T follicular helper cell (primary cell): ENCODE measurements at places on chromosomes 5 and 9.

DNA sequence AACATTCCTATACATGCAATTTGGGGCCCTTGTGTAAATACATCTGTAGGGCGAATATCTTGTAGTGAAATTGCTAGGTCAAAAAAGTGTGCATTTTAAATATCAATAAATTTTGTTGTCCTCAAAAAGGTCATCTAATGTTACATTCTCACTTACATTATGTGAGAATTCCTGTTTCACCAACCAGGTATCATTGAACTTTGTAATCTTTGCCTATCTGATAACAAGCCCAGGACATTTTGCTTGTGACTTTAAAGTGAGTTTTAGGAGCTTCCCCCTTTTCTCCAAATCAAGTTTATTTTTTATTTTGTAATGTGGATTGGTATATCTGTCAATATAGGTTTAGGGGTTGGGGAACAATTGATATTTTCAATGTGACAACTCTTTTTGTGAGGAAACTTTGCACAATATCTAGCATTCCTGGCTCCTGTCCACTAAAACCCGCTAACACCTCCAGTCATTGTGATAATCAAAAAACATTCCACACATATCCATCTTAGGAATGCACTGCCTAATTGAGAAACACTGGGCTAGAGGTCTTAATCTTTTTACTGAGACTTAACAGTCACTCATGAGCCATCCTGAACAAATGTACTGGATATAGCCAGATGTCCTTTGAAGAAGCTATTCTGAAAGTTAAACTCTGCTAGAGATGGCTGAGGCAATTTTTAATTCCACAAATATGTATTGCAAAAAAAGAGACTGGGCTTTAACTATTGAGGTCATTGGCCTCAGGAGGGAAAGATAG lies 72.5 kb upstream of the SLC1A1 start:
- DNase-seq: no peak

DNA sequence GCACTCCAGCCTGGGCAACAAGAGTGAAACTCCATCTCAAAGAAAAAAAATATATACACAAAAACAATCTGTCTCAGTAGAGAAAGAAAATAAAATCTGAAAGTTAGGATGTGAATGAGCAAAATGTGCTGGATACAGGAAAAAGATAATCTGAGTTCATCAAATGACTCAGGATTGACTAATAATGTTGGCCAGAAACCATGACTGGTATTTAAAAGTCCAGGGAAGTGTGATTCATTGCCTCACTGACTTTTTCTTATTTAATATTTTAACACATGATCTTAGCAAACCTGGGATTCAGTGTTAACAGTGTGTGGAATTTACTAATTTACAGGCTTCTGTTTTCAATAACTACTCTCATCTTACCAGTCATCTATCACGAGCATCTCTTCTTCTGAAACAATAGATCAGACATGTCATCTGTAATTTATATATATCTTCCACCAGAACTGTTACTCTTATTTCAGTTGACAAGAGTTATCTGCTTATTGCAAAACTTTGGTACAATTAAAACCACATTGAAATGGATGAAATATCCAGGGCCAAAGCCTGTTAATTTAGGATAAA lies 256.7 kb downstream of the CDH12 start:
- no peak for DNase-seq

DNA sequence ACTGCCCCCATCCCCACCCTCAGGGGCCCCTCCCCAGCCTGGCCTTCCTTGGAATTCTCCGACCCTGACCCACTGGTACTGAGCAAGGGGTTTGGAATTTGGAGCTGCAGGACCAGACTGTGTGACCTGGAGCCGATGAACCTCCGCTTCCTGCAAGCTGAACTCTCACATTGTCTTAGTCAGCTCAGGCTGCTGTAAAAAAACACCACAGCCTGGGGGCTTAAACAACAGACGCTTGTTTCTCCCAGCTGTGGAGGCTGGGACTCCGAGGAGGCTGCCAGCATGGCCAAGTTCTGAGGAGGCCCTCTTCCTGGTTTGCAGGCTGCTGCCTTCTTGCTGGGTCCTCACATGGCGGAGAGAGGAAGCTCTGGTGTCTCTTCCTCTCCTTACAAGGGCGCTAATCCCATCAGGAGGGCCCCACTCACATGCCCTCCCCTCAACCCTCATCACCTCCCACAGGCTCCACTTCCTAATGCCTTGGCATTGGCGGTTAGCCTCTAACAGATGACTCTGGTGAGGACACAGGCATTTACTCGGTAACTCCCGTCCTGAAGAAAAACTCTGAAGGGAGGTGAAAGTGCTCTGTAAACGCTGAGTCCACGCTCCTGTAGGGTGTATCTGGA lies 42.4 kb downstream of the C5orf15 start:
- no peak for DNase-seq

DNA sequence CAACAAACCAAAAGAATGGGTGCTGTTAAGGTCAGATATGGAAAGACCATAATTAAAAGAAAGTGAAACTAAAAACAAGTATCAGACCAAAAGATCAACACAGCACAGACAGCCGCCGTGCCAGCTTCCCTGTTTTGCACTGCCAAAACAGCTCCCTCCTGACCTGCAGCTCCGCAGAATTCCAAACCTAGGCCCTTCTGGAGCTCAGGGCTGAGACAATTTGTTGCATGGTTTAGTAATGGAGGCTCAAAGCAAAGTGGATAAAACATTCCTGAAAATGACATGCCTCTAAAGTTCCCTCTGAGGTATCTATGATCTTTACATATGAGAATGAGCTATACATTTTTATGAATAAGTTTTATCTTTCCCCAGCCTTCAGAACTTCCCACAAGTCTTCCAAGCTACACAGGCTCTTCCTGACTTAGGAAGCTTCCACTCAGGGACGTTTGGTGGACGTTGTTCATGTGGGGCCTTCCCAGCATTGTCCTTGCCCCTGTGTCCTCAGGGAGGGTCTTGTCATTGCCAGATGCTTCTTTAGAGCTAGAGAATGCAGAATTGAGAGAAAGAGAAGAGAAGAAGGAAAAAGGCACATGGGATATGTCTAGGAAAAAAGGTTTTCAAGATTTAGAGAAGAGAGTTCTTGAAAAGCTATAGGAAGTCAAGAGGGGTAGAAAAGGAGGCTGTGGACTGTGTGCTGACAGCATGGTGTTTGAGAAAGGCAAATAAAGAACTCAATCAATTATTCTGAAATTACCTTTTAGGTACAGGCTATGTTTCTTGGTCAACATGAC lies 28.4 kb upstream of the SSBP2 start:
- DNase-seq: no peak

GRCh38 chr9:20646656-20647055 lies 24.4 kb upstream of the MLLT3 start:
- no peak for DNase-seq

DNA sequence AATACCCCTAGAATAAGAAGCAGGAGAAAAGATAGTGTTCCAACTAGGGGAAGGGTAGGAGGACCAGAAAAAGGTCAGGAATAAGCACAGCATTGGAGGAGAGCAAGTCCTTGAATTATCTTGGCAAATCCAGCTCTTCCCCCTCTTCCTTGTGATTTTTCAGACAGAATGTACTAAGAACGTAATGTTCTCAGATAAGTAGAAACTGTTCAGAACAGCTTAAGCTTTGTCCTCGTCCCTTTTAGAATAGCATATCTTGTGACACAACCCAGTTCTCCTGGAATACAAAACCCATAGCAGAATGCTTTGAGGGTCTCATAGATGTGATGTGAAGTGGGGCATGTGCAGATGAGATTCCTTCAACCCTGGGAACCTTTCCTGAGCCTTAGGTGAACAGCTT lies 97.4 kb downstream of the EMB start:
- DNase-seq: no peak

DNA sequence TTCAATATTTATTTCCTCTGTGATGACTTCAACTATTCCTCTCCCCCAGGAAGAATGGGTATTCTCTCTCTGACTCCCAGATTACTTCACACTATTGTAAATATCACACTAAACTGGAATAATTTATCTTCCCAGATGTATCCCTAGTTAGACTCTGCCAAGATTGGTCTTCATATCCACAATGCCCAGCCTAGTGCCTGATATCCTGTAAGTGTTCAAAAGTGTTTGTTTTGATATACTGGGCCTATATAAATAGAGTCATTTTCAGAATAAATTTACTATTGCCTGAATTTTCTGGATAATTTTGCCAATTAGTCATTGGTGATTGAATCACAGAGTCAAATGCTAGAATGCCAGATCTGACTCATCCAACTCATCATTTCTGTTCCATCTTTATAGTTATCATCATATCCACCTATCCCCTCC lies 143.7 kb upstream of the TNC start:
- DNase-seq: no peak

DNA sequence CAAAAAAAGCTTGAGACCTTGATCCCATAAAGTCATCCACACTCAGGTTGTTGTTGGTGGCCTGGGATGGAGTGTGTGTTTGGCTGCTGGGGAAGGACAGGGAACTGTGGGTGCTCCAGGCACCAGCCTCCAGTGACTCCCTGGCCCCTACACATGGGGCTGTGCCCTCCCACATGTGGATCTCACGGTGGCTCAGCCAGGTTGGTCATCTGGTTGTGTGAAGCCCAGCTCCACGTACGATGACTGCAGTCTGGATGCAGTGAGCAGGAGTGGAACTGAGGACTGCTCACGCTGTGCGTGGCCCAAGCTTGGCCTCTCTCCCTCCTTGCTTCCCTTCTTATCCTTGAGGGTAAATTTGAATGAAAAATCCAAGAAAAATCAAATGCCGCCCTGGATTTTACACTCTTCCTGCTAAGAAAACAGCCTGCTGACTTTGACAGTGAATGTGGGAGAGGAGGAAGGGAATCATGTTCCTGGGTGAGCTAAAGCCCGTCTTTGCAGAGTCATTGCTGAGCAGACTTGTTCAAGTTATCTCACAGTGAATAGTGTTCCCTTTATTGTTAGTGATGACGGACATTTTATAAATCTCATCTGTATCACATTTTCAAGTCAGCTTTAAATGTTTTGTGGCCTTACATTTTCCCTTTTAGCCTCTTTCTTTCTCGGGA lies 65.1 kb upstream of the CACNA1B start:
- no peak for DNase-seq

- no peak for DNase-seq
Measured at GRCh38 chr5:57316798-57317327, 143.0 kb downstream of the GPBP1 start.

DNA sequence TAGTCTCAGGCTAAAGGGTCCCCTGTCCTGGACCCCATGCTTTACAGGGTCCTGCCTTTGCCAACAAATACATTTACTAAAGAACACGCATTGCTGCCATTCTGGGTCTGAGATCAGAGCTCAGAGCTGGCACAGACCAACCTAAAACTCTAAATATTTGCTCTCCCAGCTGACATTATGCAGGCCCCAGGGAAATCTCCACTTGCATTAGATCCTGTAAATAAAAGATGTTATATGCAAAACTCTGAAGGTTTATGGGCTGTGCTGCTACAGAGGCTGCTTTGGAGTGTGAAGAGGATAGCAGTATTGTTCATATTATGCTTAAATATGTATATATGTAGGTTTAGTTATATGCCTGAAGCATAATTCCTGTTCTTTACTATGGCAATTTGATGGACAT lies 35.9 kb upstream of the RANBP3L start:
- no peak for DNase-seq

DNA sequence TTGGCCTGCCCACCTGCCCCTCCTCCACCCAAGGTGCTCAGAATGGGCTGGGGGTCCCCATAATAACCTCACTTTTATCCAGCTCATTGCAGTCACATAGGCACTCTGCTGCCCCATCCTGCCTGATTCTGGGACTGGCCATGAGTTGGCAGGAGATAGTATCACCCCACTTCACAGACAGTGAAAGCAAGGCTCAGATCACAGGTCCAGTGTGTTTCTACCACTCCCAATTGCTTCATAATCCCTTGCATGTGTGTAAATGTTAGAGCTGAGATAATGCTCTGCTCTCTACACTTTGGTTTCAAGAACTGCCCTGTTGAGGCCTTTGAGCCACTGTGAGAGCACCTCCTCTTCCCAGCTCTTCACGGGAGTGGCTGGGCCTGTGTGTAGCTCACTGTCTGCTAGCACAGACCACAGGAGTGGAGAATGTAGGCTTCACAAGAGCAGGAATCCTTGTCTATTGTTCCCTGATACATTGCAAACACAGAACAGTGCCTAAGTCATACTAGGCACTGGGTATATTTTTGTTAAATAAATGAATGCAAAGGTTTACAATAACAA lies 8.4 kb downstream of the PCYOX1L start:
- no peak for DNase-seq

- no peak for DNase-seq
Measured at GRCh38 chr9:71928376-71928775, 16.9 kb downstream of the C9orf85 start.

DNA sequence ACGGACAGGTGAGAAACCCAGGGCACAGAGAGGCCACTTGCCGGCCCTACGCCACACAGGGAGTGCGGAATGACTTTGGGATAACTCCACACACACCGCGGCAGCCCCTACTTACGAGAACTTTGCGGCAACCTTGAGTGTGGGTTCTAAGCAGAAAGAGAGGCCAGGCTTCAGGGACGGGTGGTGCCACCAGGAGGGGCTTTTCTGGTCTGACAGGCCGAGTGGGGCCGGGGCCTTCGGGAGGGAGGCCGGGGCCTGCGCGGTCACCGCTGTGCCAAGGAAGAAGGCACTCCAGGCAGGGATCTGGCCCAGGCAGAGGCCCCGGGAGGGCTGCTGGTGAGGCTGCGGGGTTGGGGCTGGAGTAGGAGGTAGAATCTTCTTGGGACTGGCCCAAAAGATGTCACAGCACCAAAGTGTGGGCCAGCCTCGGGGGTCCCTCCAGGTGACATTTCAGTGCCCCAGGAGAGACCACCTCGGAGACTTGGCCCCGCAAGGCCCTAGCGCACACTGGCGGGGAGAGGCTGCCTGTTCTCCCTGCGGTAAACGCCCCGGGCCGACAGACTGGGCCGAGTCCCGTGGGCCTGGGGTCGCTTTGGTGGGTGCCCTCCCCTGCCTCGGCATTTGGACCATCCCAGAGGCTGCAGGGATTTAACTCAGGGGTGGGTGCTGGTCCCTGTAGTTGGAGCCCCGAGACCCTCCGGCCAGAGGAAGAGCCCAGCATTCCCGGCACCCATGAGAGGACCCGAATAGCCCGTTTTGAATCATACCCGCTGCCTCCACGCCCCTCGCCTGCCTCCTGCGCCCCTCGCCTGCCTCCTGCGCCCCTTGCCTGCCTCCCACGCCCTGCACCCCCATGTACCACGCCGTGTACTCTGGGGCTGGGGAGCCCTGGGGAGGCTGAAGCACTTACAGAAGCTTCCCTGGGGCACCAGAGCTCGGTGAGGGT lies 9.0 kb upstream of the RNU6ATAC start:
- DNase-seq: no peak

GRCh38 chr5:79255786-79256557 lies 20.0 kb downstream of the JMY start:
- no peak for DNase-seq

GRCh38 chr9:100466829-100467221 lies 6.1 kb upstream of the TMEFF1 start:
- DNase-seq: no peak

DNA sequence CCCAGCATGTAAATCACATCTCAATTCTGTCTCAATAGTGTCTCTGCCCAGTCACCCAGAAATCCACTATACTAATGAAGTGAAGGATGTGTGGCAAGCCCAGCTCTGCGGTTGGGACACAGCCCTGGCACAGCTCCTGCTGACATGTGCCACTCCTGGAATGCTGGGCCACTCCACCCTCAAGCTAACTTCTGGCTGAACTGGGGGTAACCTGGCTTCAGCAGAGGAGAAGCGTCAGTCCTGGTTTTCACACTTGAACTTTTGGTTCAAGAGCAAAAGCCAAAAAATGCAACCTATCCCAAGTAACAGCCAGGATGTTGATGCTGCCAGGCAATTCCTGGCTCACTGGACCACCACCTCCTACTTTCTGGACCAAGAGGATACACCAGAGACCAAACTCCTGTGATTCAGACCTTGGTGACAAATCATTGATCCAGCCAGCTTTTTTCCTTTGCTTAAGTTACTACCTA lies 86.4 kb downstream of the ARRDC3 start:
- no peak for DNase-seq
